ENCODE measurements at places on chromosomes 7 and 10.

GRCh38 chr10:110081911-110082310 lies 74.1 kb downstream of the ADD3 start:
- no peak for DNase-seq

DNA sequence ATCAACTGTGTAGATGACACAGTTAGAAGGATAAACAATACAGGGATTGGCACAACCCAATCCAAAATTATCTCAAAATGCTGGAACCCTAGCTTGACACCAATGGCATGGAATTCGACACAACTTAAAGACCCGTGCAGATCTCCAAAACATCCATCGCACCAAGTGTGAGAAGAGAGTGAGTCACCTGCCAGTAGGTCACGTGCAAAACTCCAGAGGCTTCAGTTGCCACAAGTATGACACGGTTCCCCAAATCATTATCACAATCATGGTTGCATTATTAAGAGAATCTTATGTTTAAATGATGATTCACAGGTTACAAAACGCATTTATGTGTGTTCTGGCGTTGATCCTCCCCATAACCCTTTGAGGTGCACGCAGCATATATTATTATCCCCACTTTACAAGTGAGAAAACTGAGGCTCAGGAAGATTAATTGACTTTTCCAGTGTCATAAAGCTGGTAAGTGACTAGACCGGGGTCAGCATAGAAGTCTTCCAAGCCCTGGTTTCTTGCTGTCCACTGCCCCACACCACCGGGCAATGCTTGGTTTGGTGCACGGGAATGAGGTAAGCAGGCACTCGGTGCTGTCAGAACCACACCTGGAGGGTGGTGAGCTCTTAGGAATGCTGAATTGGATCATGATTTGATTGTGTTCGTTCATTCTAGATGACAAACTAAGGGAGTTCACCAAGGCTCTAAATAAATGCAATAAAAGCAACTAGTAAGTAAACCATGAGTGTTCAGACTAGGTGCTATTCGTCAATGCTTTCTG lies 23.6 kb upstream of the STK17A start:
- no peak for DNase-seq

DNA sequence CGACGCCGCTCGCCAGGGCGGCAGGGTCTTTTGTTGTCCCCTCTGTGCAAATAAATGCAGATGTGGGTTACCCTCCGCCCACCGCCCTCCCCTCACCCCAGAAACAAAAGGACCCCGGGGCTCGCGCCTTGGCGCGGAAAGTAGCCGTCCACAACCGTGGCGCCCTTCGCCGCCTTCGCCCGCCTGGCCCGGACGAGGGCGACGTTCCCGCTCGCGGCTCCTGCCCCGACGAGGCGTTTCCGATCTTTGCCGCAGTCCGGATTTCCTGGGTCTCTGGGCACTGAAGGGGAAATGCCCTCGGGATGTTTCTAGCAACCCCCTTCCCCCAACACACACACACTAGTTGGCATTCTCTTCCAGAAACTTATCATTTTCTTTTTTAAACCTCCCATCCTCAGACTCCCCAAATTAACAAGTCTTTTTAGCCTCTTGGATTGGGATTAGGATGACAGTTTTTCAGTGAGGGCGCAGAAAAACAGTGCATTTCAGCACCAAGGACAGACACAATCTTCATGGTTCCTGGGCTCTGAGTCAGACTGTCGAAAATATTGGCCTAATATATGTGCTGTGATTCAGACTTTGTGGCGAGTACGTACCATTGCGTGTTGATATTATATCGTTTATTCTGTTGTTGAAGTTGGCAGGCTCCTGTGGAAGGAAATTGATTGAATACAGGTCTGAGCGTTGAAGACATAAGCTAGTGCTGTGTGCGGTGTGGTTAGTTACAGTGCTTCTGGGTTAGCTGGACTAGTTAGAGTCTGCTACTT lies 771 bp downstream of the PHYHIPL start:
- DNase-seq: no peak

DNA sequence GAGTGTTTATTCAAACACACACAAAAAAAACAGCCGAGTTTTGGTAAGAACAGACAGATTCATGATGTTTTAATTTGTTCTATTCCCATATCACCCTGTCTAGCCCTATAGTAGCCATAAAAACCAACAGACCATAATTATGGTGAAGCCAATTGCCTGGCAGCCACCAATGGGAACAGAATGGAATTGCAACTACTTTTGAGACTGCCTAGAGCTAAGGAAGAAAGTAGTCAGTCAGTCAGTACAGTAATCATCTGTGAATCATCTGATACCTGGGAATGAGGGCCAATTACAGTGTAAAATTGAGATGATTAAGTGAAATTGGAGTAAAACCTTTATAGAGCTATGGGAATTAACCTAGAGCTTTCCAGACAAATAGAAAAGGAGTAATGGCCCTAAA lies 952.7 kb upstream of the KCND2 start:
- DNase-seq: no peak

GRCh38 chr10:75553550-75553949 lies 122.1 kb downstream of the LRMDA start:
- no peak for DNase-seq
